ENCODE measurements at places on chromosomes 13 and 19.

DNA sequence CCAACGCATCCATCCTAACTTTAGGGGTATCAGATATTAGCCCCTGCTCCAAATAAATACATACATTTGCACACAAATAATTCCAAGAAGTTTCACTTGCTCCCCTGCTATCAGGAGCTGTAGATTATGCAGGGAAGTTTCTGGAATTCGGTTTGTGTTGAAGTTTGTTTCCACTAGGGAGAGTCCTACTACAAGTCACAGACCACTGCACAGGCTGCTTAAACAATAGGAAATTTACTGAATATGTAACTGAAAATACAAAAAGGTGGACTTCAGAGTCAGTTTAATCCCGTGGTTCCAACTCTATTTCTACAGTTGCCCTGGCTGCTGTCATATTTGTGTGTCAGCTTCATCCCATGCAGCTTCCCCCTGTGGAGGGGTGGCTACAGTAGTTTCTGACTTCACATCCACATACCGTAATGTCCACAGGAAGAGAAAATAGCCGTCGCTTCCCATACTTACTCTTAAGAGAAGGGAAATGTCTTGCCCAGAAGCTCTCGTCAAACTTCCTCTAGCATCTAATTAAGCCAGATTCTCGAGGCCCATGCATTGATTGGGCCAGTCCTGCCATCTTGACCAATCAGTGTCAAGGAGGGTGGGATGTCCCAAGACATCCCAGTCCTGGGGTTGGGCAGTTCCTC, 286.6 kb downstream of the COG6 start:
- DNase-seq, result peak; percentile 12

DNA sequence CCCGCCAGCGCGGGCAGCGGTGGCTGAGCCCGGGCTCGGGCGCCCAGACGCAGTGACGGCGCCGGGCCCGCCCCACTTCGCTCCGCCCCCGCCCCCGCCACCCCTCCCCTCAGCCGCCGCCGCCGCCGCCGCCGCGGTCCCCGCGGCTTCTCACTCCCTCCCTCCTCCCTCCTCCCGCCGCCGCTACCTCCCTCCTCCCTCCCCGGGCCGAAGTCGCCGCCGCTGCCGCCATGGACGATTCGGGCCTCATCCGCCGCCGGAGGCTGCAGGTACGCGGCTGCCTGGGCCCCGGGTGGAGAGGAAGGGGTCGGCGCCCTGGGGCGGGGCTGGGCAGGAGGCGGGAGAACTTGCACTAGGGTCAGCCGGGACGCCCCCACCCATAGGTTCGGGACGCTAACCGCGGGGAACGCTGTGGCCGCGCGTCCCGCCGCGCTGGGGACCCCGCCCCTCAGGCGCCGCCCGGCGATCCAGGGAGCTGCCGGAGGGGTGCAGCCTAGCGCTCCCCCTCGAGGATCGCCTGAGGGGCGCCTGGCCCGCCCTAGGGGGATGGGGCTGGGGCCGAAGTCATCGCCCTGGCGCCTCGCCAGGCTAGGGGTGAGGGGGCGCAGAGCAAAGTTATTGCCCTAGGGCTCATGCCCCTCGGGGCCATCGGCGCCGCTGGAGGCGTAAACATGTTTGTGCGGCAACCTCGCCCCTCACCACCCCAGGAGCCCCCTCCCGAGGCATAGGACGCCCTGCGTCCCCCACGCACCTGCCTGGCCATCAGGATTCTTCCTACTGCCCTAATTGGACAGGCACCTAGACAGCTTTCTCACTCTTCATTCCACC, 427 bp downstream of the RTBDN start:
- DNase-seq, result no peak

GRCh38 chr13:105920370-105920769, 615.1 kb downstream of the EFNB2 start:
- no peak for DNase-seq

GRCh38 chr13:25604106-25604505, 232.3 kb downstream of the ATP8A2 start:
- no peak for DNase-seq

DNA sequence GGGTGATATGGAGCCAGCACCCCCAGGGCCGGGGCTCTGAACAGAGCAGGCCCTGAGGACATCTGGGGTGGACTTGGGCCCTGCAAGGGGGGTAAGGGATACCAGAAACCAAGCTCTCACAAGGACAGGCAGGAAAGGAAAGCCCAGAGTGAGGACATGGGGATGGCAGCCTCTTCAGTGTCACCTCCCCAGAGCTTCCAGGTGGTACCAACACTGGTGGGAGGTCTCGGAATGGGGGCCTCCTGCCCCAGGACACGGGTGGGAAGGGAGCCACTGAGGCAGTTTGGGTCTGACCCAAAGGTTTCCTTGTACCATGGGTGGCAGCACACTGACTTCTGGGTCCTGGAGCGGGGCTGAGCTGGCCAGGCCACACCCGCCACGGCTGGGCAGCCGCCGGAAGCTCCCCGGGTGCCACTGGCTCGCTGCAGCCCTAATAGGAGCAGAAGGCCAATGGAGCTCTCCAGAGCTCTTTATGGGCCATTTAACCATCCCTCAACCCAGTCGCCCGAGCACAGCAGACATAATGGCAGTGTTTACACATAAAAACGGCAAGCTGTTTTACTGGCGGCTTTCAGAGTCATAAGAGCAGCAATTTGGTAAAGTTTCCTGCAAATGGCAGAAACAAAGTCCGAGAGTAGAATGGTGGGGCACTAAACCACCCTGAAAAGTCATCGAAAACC, 59.3 kb downstream of the PEPD start:
- no peak for DNase-seq

Data from lung microvascular endothelial cell (primary cell).